NCI-H187 (cell line): ENCODE measurements at places on chromosomes 5 and 9.

DNA sequence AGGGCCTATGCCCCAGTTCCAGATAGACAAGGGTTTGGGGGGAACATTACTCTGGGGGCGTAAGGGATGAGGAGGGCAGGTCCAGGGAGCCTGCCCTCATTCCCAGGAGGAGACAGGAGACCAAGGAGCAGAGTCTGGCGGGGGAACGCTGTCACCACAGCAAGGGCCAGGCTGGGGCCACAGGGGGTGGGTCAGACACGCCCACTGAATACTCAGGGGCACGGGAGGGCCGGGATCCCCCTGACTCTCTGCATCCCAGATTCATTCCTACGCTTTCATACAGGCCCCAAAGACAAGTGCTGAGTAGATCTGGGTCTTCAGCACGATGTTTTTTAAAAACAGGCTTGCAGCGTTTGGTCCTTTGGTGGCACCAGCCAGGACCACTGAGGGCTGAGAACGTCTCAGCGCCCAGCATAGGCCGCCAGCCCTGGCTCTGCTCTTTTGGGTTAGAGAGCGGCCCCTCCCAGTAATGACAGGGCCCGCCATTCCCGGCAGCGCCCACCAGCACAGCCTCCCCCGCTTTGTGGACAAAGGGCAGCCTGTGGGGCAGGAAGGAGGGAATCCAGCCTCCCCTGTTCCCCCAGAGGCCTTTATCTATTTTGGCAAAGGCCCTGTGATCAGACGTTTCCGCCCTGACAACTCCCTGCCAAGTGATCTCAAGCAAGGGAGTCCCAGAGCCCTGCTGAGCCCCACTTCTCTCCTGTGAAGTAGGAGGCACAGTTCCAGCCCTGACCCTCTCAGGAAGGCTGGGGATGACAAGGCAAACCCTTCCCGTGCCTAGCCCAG is 24.9 kb downstream of the NEK6 start:
- no peak for DNase-seq

GRCh38 chr5:66230551-66230950 is 86.5 kb downstream of the SREK1 start:
- no peak for DNase-seq

DNA sequence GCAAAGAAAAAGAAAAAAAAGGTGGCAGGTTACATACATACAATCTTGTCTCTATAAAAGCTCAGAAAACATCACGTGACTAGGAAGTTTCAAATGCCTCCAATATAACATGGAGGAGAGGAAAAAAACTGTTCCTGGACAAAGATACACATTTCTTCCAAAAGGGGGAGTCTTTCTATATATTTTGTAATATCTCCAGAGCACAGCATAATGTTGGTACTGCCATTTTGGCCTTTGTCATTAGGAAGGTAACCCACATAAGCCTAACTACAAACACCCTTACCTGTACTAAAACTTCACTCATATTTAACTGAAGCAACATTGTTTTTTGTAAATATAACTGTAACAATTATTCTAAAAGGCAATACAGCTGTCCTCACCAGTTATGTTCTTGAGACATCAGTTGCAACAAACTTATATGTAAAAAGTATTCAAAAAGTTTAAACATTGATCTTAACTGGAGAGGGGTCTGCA is 1.2 kb upstream of the BTF3 start:
- no peak for DNase-seq

DNA sequence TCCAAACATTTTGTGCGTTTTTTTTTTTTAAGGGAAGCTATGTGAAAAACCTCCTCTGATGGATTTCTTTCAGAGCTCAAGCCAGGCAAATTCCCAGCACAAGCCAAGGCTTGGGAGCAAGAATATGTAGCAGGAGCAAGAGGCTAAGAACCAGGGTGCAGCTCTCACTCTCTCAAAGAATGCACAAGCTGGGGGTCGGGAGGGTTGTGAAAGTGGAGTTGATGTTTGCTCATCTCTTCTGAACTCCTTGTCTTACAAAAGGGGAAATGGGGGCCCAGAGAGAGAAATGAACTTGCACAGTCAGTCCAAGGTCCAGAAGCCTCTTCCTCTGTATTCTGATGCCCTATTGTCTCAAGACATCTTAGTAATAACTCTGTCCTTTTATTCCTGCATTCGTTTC is 7.7 kb upstream of the TRAF1 start:
- DNase-seq = no peak

DNA sequence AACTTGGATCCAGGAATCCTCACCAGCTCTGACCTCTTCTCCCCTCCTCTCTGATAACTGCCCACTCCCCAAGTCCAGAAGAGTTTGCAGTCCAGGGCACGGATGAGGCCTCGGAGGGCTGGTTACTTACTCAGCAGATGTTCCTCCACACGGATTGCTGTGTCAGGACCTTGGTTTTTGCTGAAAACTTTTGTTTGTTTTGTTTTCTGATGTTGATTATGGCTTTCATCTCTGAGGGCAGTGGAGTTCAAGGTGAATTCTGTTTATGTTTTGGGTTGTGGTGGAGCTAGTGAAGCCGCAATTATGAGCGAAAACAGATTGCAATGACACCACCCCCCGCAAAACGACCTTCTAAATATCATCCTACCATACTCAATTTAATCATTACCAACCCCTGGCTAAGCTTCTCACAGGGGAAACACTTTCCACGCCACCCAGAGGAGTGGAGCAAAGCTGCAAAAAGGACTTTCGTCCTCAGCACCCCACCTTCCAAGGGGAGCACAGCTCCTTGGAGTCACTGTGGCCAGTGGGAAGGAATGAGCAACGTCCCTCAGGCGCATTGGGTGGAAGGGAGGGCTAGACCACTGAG is 92.7 kb upstream of the SAP30L start:
- no peak for DNase-seq

DNA sequence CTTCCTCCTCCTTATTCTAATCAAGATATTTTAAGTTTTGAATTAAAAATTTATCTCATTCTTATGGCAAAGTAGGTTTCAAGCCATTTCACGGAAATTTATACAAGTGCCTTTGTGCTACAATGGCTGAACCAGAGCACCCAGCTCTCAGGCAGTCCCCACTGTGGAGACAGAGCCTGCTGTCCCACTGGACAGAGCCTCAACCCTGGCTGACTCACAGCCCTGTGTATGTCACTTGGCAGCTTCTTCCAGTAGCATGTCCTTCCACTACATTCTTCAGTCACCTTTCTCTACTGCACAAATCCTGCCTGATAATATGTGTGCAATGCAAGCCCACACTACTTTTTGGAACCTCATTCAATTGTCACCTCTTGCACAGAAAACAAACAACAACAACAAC is 253.1 kb downstream of the PDE4D start:
- no peak for DNase-seq

DNA sequence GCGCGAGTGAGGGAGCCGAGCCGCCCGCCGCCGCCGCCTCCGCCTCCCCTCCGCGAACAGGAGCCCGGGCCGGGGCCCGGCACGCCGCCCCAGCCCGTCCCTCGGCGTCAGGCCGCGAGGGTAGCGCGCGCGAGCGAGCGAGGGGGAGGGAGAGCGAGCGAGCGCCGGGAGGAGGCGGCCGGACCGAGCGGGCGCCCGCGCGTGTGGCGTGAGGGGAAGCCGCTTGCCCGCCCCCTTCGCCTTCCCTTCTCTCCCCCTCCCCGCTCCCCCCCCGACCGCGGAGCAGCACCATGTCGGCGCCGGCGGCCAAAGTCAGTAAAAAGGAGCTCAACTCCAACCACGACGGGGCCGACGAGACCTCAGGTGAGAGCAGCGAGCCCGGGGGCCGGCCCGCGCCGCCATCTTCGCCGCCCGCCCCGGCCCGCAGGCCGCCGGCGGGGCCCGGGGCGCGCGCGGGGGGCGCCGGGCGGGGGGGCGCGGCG is 312 bp downstream of the SET start:
- no peak for DNase-seq

DNA sequence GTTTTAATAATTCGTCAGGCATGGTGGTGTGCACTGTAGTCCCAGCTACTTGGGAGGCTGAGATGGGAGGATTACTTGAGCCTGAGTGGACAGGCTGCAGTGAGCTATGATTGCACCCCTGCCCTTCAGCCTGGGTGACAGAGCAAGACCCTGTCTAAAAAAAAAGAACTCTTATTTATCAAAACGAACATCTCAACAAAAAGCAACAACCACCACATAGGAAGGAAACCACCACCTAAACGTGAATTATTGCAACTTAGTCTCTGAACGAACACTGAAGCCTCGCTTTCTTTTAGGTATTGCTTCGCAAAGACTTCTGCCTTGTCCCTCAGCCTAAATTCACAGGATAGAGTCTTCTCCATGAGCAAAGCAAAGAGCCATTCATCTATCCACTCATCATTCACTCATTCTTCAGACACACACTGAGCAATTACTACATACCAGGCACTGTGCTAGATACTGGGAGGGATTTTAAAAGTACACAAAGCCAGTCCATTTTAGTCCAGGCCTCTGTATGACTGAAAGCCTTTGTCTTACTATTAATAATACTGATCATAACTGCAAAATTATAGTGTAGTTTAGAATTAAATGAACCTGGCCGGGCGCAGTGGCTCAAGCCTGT is 57.4 kb downstream of the THBS4 start:
- no peak for DNase-seq

DNA sequence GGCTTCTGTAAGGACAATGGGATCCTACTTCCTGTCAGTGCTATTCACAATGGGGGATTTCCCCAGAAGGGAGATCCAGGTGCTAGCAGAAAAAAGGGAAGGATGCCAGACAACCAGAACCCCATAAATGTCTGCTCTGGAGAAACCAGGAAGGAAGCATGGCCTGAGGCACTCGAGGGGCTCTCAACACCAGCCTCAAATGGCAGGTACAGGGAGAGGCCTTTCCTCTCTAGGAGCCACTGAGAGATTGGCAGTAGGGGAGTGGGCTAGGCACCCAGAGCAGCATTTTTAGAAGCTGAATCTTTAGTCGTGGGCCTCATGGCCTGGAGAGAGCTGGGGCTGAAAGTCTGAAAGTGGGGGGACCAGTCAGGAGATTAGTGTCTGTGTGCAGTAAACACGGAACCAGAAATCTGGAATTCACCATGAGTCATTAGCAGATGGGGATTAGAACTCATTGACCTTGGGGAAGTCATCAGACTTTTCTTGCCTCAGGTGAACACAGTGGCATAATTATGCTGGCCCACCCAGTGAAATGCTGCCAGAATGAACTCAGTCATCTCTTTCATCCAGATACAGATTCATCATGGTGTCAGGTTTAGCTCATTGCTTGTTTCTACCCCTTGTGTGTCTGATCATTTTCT is 28.3 kb downstream of the ARHGEF28 start:
- no peak for DNase-seq

DNA sequence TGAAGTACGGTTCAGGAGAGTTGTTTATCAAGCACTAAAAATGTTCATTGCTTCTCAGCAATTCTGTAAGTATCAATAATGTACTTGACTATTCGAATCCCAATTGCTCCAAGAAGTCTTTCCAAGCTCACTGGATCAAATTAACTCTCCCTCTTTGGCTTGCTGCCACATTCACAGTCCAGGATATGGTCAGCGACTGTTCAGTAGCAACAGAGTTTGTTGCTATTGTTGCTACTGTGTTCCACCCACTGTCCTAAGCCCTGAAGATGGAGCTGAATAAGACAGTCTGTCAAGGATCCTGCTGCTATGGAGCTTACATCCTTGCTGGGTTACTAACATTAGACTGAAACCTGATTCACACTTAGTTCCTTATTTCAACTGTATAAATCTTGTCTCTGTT is 110.8 kb downstream of the FGF10 start:
- no peak for DNase-seq

DNA sequence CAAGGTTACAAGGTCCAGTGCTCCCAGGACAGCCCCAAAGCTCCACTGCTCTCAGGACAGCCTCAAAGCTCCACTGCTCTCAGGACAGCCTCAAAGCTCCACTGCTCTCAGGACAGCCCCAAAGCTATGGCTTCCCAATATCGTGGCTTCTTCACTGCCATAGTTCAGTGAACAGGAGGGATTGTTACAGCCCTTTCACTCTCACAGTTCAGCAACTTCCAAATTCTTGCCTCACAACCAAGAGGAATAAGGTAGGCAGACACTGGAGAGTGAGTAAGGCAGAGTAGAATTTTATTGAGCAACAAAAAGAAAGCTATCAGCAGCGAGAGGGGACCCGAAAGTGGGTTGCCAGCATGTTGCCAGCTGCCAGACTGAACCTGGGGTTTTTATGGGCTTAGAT is 277.6 kb downstream of the CDH10 start:
- no peak for DNase-seq

- no peak for DNase-seq
Measured at GRCh38 chr9:123331346-123332060, 24.5 kb upstream of the CRB2 start.

- DNase-seq = no peak
Measured at GRCh38 chr9:88821033-88821745, 170.1 kb upstream of the S1PR3 start.

- DNase-seq = no peak
Measured at GRCh38 chr5:39370555-39371366, 6.5 kb upstream of the C9 start.

GRCh38 chr5:37847978-37848425 is 8.2 kb upstream of the GDNF start:
- peak; percentile 58 for DNase-seq

DNA sequence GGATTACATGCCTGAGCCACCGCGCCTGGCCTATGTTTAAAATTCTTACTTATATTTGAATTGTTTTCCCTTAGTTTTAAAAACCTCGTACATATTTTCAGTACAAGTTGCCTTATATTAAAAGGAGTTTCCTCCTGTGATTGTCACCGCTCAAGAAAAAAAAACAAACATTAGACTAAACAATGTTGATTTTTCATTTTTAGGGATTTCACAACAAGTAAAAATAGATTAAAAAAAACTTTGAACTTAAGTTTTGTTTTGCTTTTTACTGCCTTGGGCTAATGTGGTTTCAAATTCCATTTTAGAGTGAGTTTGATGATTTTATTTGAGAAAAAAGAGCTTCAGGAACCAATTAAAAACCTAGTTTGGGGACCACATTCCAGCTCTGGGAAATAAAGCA is 1196.6 kb upstream of the CDH18 start:
- DNase-seq = no peak

DNA sequence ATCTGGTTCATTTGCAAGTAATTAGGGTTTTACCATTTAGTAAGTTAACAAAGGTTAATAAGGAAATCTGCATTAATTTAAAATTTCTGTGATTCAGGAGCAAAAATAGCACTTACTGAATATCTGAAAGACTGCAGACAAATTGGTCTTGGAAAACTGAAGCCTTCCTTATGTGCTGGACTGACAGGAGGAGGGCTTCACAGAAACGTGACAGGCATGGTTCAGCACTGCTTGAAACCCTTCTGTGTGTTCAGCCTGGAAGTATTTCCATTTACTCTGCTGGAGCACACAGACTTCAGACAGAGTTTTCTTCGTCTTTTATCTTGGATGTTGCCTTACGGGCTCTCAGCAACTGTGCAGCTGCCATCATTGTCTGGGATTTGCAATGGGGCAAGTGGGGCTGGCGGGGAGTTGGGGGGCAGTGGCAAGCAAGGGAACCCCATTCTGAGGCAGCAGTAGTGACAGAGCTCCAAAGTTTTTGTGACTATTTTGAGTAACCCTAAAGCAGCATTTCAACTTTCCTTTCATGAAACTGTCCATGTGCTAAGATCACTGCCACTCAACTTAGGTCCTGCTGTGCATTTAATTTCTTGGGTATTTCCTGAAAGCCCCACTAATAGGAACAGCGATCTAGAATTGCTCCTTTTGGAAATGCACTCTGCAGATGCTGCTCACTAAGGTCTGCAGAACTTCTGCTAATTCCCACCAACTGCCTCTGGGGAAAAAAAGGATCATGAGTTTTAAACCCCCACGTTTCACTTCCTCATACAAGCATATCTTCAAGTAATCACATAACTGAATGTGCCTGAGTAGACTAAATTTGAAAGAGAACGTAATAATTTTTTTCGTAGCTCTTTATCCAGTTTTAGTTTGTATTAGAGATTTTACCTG is 56.6 kb downstream of the KCNN2 start:
- DNase-seq = no peak
